ENCODE measurements at places on chromosomes 11 and 22. TPM values are rescaled to one million over a fixed set of nuclear protein-coding genes. Genes with fewer than 3 reads are reported as not detected.

The SLC22A25 gene
- total RNA-seq = not detected

The F2 gene
- 0.10 TPM for total RNA-seq

The ESAM gene
- 317 TPM for total RNA-seq

The OTOG gene
- not detected for total RNA-seq

The CD3E gene
- not detected for total RNA-seq

The UPB1 gene
- 0.10 TPM for total RNA-seq

The OSBP2 gene
- total RNA-seq = 2.3 TPM

The TRIM48 gene
- total RNA-seq = not detected

The TTLL8 gene
- not detected for total RNA-seq

The MYH9 gene
- total RNA-seq = 1,070 TPM

The PIH1D2 gene
- 0.64 TPM for total RNA-seq

The KRTAP5-1 gene
- not detected for total RNA-seq

The MS4A1 gene
- not detected for total RNA-seq

The OR10A5 gene
- total RNA-seq = not detected

The UCP3 gene
- total RNA-seq = 0.07 TPM

The CRYBB1 gene
- not detected for total RNA-seq

The RFPL2 gene
- not detected for total RNA-seq

The TEAD1 gene
- 18.7 TPM for total RNA-seq

The CALCB gene
- total RNA-seq = not detected

The EXPH5 gene
- under 0.01 TPM for total RNA-seq

The SLC17A6 gene
- total RNA-seq = not detected

The TEX54 gene
- total RNA-seq = not detected

The SMIM35 gene
- not detected for total RNA-seq

The LRRC32 gene
- total RNA-seq = 139 TPM

The ANO5 gene
- total RNA-seq = 0.13 TPM

The KRTAP5-2 gene
- not detected for total RNA-seq

The RASD2 gene
- not detected for total RNA-seq

The MTA2 gene
- total RNA-seq = 155 TPM

The SCGB1A1 gene
- not detected for total RNA-seq

The LMNTD2 gene
- total RNA-seq = 0.05 TPM

The USH1C gene
- total RNA-seq = not detected

The C11orf97 gene
- total RNA-seq = not detected

The TPCN2 gene
- total RNA-seq = 4.6 TPM

The TUT1 gene
- total RNA-seq = 12.6 TPM

The GAL3ST3 gene
- total RNA-seq = not detected

The CCDC73 gene
- total RNA-seq = not detected

The TRIM22 gene
- total RNA-seq = 135 TPM

The ANGPTL5 gene
- not detected for total RNA-seq

The MOV10L1 gene
- total RNA-seq = 6.7 TPM

The SHISA8 gene
- total RNA-seq = not detected

The PLAAT5 gene
- total RNA-seq = not detected

The C11orf91 gene
- total RNA-seq = not detected

The MRGPRE gene
- not detected for total RNA-seq

The DTX4 gene
- 1.1 TPM for total RNA-seq

The RAB36 gene
- 0.73 TPM for total RNA-seq

The FOLR1 gene
- total RNA-seq = not detected

The TMEM218 gene
- 23.5 TPM for total RNA-seq

The FBXO7 gene
- total RNA-seq = 88.9 TPM

Measured in mammary microvascular endothelial cell (primary cell).